ENCODE measurements at places on chromosomes 16 and 17.

- no peak for DNase-seq
Observed at GRCh38 chr17:39648616-39649366, 11.8 kb downstream of the STARD3 start.

- DNase-seq: no peak
Observed at GRCh38 chr16:66950971-66951790, 9.9 kb upstream of the CES3 start.

GRCh38 chr17:76268991-76269981 lies 4.1 kb downstream of the UBALD2 start:
- DNase-seq: no peak

- DNase-seq: no peak
Observed at GRCh38 chr17:13490906-13491482, 110.7 kb downstream of the HS3ST3A1 start.

DNA sequence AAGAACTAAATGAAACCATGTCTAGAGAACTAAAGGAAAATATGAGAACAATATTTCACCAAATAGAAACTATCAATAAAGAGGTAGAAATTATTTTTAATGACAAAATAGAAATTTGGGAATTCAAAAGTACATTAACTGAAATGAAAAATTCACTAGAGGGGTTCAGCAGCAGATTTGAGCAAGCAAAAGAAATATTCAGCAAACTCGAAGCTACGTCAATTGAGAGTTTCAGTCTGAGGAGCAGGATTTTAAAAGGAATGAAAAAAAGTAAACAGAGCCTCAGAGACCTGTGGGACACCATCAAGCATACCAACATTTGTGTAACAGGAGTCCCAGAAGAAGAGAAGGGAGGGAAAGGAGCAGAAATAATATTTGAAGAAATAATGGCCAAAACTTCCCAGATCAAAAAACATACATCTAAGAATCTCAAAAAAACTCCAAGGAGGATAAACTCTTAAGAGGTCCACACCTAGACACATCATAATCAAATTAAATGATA lies 38.3 kb downstream of the ZFP90 start:
- no peak for DNase-seq

- no peak for DNase-seq
Observed at GRCh38 chr17:27339198-27339835, 45.4 kb downstream of the WSB1 start.

- no peak for DNase-seq
Observed at GRCh38 chr17:62073993-62074392, 8.9 kb upstream of the MED13 start.

- no peak for DNase-seq
Observed at GRCh38 chr17:78889531-78889930, 13.5 kb downstream of the CEP295NL start.

DNA sequence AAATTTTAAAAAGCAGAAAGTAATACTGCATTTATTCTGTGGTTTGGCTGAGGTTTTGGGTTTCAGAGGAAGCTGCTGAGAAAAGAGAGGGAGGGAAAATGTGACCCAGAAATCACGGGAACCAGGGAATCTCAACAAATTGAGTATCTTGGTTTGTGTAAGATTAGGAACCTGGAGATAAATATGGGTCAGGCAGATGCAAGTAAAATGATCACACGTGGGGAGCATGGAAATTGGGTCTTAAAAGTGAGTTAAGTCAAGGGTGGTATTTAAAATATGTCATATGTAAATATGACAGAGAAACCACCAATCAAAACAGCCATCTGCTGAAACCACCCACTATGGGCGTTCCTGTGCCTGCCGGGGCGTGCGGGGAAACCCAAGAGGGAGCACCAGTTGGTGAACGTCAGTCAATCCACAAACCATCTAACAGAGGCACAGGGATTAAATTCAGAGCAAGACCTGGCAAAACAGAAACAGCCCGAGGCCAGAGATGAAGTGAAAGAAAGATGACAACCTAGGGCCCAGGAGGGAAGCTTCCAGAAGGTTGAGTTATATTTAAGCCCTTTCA lies 33.4 kb downstream of the CDH13 start:
- peak; percentile 15 for DNase-seq
